ENCODE measurements at places on chromosomes 7 and 10.

DNA sequence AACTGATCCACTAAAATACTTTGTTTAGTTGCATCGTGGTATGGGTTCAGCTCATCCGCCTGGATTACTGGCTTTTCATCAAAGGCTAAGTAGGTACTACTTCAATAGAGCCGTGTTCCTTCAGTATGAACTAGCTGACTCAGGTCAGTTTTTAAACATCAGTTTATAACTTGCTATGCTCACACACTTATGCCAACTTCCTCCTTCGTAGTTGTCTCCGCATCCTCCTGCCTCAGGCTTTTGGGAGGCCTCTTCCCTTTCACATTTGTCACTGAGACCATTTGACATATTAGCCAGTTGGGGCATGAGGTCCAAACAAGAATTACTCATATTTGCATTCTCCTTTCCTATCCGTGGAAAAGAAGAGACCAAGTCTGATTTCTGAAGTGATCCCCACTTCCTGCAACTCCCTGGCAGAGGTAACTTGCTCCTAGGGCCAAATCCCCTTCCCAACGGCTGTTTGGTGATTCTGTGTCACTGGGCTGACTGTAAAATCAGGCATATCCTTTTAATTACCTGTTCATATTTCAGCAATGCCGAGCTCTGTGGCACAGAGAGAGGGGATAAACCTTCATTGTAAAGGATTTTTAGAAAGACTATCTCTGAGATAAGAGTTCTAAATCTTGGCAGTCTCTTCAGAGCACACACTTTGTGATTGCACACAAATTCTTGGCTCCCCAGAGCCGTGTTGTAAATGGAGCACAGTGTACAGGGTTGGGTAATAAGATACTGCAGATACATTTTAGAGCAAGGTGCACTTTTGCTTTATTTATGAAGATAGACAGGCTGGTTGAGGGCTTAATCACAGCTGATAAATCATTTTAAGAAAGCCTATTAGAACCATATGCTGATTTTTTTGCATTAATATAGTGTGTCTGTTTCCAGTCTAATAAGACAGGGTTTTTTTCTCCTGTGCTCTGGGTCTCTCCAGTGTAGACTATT lies 108.0 kb downstream of the CREB5 start:
- no peak for DNase-seq

DNA sequence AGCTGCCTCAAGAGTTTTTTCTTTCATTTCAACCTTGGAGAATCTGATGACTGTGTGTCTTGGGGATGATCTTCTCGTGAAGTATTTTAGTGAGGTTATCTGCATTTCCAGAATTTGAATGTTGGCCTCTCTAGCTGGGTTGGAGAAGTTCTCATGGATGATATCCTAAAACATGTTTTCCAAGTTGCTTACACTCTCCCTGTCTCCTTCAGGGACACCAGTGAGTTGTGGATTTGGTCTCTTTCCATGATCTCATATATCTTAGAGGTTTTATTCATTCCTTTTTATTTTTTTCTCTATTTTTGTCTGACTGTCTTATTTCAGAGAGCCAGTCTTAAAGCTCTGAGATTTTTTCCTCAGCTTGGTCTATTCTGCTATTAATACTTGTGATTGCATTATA lies 282.3 kb upstream of the CSTF2T start:
- no peak for DNase-seq

DNA sequence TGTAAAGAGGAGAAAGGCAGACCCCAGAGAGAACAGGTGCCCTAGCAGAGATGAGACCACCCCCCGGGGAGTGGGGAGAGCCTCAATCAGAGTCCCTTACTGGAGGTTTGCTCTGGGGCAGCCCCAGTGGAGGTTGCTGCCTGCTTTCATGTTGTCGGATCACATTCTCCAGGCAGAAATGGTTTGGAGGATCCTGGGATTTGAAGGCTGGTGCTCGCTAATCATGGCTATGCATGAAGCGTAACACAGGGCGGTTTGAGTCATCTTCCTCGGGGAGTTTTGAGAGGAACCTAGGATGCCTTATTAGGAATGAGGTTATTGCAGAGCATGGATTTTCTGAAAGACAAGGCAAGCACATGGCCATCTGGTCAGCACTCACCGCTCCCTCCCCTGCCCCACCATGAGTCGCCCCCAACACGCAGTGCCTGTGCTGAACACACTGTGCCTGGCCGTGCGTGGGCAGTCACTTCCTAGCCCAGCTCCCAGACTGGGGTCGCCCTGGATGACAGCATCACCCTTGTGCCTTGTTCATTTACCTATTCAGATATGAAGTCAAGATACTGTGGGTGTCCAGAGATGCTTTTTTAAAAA lies 319.9 kb downstream of the DPP6 start:
- no peak for DNase-seq

DNA sequence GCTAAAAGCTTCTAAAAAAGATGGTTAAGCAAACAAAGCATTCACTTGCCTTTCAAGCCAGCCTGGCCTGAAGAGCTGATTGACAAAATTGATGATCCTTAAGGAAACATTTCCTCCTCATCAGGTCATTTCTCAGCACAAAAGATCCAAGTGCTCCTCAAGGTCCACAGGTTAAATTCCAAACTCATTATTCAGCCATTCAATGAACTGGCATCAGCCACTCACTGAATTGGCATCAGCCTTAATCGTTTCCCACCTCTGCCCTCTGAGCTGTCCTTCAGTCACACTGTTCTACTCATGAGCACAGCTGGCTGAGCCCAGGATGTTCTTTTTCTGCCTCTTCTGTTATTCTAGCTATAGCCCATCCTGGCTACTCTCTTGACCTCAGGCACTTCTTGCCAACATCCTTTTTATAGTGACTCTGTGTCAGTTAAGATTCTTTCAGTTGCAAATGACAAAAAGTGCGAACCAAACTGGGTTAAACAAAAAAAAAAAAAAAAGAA lies 147.5 kb downstream of the RAB11FIP2 start:
- DNase-seq = no peak

- DNase-seq = no peak
Measured at GRCh38 chr7:150799741-150800580, at the start of gene TMEM176B. TSS of gene TMEM176B (minus strand) at chr7:150800364. CDS start at chr7:150796569, 3,795 bp downstream.

DNA sequence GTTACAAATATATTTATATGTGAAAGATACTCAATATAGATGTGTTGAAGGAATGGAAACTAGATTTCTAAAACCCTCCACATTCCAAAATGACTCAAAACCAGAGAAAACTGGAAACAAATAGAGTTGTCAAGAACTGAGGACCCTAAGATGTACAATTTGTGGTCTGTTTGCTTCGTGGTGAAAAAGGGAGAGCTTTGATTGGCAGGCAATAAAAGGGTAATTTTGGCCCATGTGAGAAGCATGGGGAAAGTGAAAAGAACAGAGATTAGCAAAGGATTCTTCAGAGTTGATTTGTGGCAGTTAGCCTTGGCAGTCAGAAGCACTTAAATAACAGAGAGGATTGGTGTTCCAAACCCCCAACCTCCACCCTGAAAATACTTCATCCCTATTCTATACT lies 37.1 kb upstream of the DKK1 start:
- DNase-seq = no peak

DNA sequence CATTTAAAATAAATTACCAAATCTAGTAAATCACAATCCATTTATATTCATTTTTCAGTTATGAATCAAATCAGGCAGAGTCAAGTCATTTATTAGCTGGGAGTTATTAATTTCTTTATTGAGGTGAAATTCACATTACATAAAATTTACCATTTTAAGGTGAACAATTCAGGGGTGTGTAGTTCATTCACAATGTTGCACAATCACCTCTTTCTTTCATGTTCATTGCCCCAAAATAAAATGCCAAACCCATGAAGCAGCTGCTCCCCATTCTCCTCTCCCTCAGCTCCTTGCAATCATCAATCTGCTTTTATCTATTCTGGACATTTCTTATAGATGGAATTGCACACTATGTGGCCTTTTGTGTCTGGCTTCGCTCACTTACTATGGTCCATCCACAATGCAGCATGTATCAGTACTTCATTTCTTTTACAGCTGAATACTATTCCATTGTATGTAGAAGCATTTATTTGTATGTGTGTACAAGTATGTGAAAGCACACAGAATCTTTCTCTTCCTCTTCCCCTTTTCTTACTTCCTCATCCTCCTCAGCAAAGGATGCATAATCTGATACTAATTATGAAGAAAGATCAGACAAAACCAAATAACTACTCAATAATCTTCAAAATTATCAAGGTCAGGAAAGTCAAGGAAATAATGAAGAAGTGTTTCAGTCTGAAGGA lies 60.6 kb downstream of the LMBR1 start:
- no peak for DNase-seq

DNA sequence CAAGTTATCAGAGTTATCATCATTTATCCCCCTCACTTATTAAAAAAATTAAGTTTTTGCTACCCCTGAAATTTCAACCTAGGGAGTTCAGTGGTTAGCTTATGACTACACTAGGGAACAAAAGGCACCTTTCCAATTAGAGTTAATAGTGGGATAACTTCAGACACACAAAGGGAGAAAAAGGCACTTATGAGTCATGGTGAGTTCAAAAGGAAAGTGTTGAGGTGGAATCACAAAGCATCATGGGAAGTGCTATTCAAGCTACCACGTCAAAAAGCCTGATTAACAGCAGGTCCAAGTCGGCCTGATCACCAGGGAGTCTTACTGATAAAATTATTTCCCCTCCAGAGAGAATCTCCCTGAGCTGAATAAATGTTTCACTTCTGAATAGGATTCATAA lies 165.7 kb downstream of the C7orf25 start:
- DNase-seq = no peak

GRCh38 chr7:33873518-33873917 lies 31.8 kb upstream of the BMPER start:
- DNase-seq = no peak

- DNase-seq = no peak
Measured at GRCh38 chr7:131011976-131012375, 278.0 kb upstream of the KLF14 start.

GRCh38 chr10:11164803-11165590 lies 147.3 kb downstream of the CELF2 start:
- DNase-seq = peak; percentile 41

GRCh38 chr10:13079776-13080050 lies 20.2 kb upstream of the OPTN start:
- DNase-seq = no peak

- DNase-seq = no peak
Measured at GRCh38 chr10:50392966-50393718, 141.8 kb upstream of the ASAH2 start.

GRCh38 chr10:27659786-27660185 lies 85.8 kb downstream of the MKX start:
- DNase-seq = no peak

GRCh38 chr7:139482662-139483466 lies 609 bp downstream of the KLRG2 start:
- peak; percentile 2 for DNase-seq

GRCh38 chr7:79452495-79453265 lies 787 bp downstream of the MAGI2 start:
- no peak for DNase-seq

GRCh38 chr10:74558403-74558802 lies 268.0 kb upstream of the KAT6B start:
- no peak for DNase-seq

- DNase-seq = no peak
Measured at GRCh38 chr10:21649454-21649872, 115.4 kb downstream of the MLLT10 start.

DNA sequence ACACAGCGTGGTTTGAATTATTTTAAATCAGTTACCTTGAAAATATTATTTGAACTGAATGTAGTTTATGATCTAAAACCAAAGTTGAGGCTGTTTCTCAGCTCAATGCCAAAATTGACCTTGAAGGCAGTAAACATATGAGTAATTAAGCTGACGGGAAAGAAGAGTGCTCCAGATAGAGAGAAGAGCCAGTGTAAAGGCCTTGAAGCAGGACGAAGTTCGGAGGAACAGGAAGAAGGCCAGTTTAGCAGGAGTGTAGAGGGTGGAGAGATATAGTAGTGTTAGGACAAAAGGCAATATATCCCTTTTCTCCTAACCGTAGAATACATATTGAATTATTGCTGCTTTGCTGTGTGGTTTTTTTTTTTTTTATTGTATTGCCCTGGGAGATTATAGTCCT lies 63.2 kb downstream of the CYP51A1 start:
- DNase-seq = no peak

DNA sequence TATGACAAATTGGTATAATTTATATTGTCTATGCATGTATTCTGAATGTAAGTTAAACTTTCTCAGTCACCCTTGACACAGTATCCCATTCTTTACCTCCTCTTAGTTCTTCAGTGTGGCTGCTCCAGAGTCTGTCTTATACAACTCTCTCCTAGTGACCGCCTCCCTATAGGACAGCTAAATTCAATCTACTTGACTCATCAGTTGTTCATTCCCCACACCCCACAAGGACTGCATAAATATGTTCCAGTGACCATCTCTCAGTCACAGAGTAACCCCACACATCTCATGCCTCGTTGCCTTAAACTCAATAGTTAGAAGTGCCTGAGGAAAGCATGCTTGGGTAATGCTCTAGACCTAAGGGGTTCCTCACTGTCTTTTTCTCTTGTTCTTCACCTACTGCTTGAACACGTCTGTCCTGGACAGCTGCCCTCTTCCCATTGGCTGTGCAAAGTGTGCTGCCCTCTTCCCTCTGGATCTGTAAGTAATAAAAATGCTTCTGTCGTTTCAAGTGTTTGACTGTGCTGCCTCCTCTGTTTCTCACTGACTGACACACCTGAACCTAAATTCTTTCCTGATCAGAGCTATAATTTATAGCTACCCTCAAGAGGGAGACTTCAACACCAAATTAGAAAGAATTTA lies 494.6 kb upstream of the GRM3 start:
- no peak for DNase-seq

DNA sequence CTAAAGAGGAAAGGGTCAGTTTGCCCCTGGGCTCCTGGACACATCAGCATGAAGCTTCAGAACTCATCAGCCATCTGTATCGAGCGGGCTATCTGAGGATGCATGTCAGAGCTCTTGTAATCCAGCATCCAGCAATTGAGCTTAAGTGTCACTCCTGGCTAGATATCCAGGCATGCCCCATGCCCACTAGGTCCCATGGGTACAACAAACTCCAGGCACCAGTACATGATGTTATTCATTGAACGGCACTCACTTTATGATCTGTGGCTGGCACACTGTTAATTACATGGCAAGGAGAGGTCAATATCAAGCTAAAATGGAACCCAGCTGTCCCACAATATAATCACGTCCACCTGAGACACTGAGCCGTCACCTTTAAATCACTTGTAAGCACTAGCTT lies 274.2 kb downstream of the ELMO1 start:
- DNase-seq = no peak

- DNase-seq = no peak
Measured at GRCh38 chr10:70417568-70417967, 13.6 kb downstream of the EIF4EBP2 start.

GRCh38 chr7:52831321-52831720 lies 204.1 kb upstream of the POM121L12 start:
- DNase-seq = no peak

DNA sequence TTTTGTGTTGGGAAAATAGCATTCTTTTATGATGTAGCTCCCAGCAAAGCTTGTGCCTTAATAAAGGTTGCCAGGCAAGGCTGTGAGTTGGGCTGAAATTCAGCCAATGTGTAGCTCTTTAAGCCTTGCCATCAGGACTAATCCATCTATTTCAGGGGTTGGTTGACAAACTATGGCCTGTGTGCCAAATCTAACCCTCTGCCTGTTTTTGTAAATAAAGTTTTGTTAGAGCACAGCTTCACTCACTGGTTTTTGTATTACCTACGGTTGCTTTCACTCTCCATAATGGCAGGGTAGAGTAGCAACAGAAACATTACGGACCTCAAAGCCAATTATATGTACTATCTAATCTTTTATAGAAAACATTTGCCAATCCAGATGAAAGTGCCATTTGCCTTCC lies 638.1 kb upstream of the POT1 start:
- DNase-seq = no peak

Measured in stimulated activated CD4-positive, alpha-beta T cell treated with anti-CD3 and anti-CD28 coated beads, TNF-alpha, amount 100 ng/mL, for 1 hour (primary cell).